ENCODE measurements at places on chromosomes 1 and 21. TPM values are rescaled to one million over a fixed set of nuclear protein-coding genes. Genes with fewer than 3 reads are reported as not detected.

GRCh38 chr1:226360106-226360746 lies 47.7 kb downstream of the PARP1 start:
- no peak overlapping the region for H3K4me3 ChIP-seq
- no peaks in the 10 kb centered on the region for H3K27me3 ChIP-seq
- DNase-seq: no peak
- no peak overlapping the region for H3K27ac ChIP-seq

GRCh38 chr21:21236996-21237395 lies 238.8 kb downstream of the NCAM2 start:
- H3K4me3 ChIP-seq: no peak overlapping the region
- no peaks in the 10 kb centered on the region for H3K27me3 ChIP-seq
- H3K4me1 ChIP-seq: no peaks in the 10 kb centered on the region
- no peak overlapping the region for H3K27ac ChIP-seq

GRCh38 chr21:45543710-45544448 lies 1.6 kb upstream of the SLC19A1 start:
- H3K4me3 ChIP-seq: no peak overlapping the region
- DNase-seq: no peak
- H3K27me3 ChIP-seq: peaks cover 16% of the 10 kb centered on the region

- H3K27me3 ChIP-seq: no peaks in the 10 kb centered on the region
- no peaks in the 10 kb centered on the region for H3K36me3 ChIP-seq
- H3K27ac ChIP-seq: no peak overlapping the region
- no peak overlapping the region for H3K4me3 ChIP-seq
Observed at GRCh38 chr1:75097654-75098053, 36.5 kb upstream of the LHX8 start.

DNA sequence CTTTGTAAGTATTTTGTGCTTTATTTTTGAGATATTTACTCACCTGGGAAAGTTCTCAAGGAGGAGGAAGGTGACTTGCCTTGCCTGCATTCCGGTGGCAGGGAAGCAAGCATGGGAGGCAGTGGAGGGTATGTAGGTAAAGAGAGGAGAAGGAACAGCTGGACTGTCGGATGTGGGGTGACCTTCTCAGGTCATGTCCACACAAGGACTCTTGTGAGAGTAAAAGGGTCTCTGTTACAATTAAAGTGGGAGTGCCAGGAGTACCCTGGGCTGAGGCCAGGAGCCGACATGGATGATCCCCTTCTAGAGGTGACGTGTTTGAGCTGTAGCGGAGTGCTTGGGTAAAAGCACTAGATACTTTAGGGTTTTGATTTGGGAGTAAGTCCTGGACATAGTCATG lies 25.0 kb downstream of the UBE4B start:
- no peak overlapping the region for H3K27ac ChIP-seq
- DNase-seq: no peak
- H3K4me1 ChIP-seq: no peaks in the 10 kb centered on the region
- H3K4me3 ChIP-seq: no peak overlapping the region
- H3K36me3 ChIP-seq: no peaks in the 10 kb centered on the region
- no peaks in the 10 kb centered on the region for H3K27me3 ChIP-seq

GRCh38 chr21:25893191-25893590 lies 158.4 kb downstream of the GABPA start:
- no peak overlapping the region for H3K27ac ChIP-seq
- H3K36me3 ChIP-seq: peaks cover 31% of the 10 kb centered on the region
- no peaks in the 10 kb centered on the region for H3K27me3 ChIP-seq

DNA sequence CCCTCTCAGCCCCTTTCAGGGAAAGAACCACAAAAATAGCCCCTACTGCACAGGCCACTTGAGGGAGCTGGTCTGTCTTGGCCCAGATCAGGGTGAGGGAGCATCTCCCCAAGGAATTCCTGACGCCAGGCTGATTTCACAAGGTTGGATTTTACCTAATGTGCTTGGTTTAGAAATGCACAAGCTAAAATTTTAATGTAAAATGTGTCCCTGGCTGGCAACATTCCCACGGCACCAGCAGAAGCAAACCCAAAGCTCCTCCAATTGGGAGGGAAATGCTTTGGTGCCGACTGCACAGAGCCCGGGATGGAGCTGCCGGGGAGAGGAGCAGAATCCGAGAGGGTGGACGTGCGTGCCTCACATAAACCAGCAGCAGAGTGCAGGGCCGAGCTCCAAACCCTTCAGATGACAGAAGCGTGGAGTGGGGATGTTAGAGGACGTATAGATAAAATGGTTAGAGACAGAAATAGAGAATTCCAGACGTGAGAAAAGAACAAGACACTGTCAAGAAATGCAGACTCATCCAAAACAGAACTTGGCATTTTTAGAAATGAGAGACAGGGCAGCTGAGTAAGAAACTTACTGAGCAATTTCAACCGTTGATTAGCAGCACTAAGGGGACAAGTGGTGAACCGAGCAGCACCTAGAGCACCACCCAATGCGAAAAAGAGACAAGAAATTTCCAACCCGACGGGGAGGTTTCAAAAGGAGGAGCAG lies 41.6 kb upstream of the TMEM52 start:
- H3K27ac ChIP-seq: no peak overlapping the region
- H3K27me3 ChIP-seq: peaks cover 53% of the 10 kb centered on the region
- no peak for DNase-seq
- H3K4me3 ChIP-seq: peak overlapping the region; percentile 40

The MSH4 gene
- total RNA-seq: 0.54 TPM

The HS2ST1 gene
- total RNA-seq: 54.0 TPM

All from Calu3 (cell line).